ENCODE measurements at places on chromosomes 7 and 10.

GRCh38 chr10:12590675-12591659 is 241.6 kb downstream of the CAMK1D start:
- DNase-seq = no peak

DNA sequence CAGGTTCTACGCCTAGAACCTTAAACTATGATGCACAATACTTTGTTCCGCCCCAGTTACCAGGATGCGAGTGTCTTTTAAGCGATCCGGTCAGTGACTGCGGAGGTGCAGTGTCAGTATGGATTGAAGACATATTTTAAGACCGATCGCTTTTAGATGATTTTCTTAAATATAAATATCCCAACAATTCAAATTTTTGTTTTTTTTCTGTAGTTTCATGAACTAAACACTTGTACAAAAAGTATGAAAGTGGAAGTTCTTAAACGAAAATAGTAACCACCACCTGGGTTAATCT is 835 bp downstream of the COMMD3 start:
- no peak for DNase-seq

DNA sequence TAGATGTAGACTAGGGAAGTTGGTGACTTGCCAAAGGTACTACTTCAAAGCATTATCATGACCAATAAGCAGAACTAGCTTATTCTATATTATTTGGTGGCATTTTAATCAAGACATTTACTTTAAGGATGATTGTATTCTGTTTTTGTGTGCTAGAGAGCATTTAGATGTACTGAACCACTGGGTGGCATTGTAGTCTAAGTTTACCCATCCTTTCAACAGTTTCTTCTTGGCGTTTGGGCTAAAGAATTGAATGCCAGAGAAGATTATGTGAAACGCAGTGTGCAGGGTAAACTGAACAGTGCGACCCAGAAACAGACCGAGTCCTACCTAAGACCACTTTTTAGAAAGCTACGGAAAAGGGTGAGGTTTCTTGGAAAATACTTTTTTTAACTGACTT is 26.8 kb downstream of the PRPF18 start:
- DNase-seq = no peak

GRCh38 chr10:114271075-114271778 is 32.2 kb downstream of the VWA2 start:
- no peak for DNase-seq

- no peak for DNase-seq
Measured at GRCh38 chr7:88071994-88072714, 138.1 kb downstream of the ADAM22 start.
